ENCODE measurements at places on chromosomes 12 and 14.

- DNase-seq = no peak
Observed at GRCh38 chr12:82055391-82055790, 296.2 kb upstream of the PPFIA2 start.

- peak; percentile 46 for DNase-seq
Observed at GRCh38 chr12:57240066-57240921, 10.7 kb downstream of the STAC3 start.

DNA sequence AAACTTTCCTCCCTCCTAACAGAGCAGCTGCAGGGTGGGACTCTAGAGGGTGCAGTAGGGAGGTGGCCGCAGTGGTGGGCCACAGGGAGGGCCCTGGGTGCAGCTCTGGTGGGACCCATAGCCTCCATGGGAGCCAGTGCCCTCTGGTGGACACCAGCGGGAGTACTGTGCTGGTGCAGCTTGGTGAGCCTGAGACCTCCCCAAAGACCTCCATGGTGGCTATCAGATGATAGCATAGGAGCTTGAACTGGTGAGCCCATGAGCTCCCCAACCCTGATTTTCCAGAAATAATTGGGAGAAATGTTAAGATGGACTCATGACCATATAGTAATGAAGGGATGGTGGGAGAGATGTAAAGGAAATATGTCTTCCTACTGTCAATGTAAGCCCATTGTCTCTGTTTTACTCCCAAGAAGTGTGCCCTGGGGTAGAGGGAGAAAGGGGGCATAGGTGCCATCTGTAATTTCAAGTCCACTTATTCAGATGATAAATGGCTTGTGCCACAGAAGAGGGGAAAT is 98.7 kb downstream of the GAS2L3 start:
- DNase-seq = no peak

DNA sequence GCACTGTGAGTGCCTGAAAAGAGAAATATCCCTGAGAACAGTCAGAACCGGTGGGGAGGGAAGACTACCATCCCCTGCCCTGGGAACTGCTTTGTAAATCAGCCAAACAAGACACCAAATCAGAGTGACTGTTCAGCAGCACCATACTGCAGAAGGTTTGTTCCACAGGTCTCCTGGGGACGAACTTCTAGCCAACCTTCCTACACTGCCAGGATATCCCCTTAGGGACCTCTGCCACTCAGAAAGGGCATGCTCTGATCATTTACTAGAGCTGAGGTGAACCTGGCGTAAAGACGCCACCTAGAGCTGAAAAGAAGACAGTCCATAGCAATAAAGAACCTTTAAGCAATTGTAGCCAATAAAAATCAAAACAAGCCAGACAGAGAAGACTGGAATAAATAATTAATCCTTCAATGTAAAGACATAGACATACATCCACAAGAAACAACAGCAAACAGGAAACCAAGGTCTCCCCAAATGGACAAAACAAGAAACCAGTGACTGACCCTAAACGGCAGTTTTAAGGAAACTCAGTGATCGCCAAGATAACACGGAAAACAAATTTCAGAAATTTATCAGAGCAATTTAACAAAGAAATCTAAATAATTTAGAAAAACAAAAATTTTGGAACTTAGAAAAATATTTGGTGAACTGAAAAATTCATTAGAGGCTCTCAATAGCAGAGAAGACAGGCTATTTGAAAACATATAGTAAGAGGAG is 228.1 kb upstream of the AMIGO2 start:
- no peak for DNase-seq

DNA sequence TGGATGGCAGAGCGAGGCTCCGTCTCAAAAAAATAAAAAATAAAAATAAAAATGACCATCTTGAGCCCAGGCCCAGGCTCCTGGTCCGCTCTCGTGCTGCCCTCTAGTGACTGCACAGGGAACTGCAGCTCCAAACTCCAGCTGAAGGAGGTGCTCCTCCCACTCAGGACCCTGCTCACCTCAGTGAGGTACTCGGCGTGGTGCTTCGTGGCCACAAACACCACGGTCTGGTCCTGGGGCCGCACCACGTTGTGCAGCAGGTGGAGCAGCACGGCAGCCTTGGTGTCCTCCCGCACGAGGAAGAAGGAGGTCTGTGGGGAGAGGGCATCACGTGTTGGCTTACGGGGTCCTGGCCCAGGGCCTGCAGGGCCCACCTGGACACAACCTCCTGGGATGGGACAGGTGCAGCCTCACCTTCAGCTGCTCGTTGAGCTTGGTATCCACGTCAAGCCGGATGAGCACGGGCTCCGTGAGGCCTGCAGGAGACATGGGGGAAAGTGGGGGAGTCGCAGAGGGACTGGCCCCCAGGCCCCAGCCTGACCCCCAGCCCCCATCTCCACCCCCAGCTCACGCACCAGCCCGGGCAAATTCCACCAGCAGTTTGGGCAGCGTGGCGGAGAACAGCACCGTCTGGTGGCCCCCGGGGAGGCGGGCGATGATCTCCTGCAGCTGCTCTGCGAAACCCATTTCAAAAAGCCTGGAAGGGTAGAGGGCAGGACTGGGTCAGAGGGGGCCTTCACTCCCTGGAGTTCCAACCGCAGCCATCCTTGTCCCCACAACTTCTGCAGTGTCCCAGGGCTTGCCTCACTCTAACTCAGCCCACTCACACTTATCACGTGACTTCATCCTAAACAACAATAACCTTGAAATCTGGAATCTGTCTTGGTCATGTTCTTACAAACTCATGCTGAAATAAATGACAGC is 10.6 kb downstream of the DDX54 start:
- DNase-seq = peak; percentile 76
